Inflammatory macrophage (primary cell): ENCODE measurements at places on chromosomes 2 and 18.

- DNase-seq, result no peak
These were observed 136.2 kb downstream of the PXDN start for GRCh38 chr2:1607971-1608688.

DNA sequence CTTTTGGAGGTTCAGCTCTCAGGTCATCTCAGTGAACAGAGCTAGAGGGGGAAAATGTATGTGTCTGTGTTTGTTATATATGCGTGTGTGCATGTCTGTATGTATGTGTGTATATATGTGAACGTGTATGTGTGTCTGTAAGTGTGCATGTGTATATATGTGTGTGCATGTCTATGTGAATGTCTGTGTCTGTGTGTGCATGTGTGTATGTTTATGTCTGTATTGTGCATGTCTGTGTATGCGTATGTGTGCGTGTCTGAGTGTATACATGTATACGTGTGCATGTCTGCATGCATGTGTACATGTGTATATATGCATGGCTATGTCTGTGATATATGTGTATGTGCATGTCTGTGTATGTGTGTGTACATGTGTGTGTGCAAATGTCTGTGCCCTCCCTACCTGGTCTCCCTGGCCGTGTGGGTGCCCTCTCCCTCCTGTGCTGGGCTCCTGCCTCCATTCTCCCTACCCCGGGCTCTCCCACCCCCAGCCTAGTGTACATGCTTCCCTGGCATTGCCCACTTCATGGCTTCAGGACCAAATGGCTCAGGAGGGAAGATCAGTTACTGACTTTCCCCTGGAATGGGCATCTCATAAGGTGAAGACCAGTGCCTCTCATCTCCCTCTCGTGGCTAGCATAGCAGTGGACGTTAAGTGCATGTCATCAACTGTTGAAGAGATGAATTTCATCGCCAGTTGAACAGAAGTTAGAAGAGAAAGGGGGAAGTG, 49.9 kb downstream of the TRAF3IP1 start:
- DNase-seq, result no peak

GRCh38 chr18:27861539-27861938, 315.4 kb downstream of the CDH2 start:
- DNase-seq, result no peak

GRCh38 chr2:66145490-66145889, 289.4 kb upstream of the MEIS1 start:
- DNase-seq, result no peak

DNA sequence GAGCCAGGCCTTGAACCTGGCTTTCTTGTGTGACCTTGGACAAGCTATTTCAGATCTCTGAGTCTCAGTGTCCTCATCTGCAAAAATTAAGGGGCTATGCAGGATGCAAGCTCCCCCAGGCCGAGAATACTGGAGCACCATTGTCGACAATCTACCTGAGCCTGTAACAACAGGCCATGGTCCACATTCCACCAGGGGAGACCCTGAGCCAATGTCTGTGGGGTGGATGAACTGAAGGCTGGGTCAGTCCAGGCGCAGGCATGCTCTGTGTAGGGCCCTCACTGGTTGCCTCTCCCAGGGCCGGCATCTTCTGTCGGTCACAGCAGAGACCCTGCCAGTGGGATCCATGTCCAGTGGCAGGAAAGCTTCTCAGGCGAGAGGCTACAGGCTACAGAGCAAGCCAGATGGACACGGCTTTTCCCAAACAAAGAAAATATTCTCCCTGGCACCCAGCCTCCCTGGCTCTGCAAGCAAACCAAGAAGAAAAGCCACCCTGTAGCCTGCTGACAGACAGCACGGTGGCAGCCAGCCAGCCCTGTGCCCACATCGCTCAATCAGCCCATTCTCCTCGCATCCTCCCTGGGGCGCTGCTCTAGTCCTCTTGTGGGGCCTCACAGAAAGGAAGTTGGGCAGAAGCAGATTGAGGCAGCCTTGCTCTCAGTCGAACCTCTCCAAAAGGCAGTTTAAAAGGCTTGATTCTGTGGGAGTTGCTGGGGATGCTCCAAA, 48.7 kb upstream of the FZD7 start:
- DNase-seq, result peak; percentile 24

DNA sequence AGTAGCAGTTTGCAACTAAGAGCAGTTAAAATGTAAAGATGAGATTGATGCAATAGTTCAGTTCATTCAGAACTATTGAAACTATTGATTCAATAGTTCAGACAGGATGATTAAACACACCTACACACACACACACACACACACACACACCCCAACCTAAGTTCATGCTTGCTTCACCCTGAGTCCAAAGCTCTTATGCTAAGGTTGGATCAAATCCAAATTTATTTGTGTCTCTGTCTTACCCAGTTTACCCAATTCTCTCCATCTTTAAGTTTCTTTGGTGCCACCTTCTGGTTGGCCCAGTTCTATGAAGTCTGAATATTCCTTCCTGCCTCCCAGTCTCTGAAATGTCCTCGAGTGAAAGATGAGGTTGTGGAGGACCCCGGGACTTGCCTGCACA, 5.1 kb downstream of the SERPINB8 start:
- DNase-seq, result no peak

DNA sequence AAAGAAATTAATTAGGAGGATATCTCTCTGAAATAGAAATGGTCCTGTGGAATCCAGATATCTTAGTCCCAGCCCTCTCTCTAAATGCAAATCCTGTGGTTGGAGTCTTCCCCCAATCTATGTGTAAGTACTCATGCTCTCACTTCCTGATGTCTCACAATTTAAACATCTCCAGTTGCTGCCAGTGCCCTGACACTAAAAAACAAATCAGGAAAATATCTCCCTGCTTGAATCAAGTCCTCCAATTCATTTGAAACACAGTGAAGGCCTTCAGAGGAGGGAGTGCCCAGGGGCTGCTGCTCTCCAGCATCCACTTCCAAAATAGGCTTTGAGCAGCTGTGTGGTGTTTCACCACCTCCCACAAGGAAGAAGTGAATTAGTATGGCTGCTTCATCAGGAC, 413.8 kb downstream of the RAD51AP2 start:
- DNase-seq, result no peak

- no peak for DNase-seq
These were observed 191.1 kb upstream of the REV1 start for GRCh38 chr2:99680946-99681345.

DNA sequence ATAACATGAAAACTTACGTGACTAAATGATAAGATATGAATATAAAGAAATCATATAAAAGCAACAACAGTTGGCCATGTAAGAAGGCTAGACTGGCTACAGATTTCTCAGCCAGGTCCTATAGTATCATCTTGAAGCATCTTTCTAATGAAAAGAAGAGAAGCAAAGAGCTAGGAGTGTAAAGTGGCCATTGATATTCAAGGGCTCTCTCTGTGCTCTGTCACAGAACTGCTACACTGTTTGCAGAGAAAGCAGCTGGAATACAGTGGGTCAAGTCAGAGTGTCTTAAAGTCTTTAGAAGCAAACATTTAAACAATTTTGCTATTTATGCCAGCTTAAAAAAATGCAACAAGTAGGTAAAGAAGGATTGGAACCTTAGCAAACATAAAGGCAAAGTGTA, 118.8 kb downstream of the SCN9A start:
- DNase-seq, result no peak

DNA sequence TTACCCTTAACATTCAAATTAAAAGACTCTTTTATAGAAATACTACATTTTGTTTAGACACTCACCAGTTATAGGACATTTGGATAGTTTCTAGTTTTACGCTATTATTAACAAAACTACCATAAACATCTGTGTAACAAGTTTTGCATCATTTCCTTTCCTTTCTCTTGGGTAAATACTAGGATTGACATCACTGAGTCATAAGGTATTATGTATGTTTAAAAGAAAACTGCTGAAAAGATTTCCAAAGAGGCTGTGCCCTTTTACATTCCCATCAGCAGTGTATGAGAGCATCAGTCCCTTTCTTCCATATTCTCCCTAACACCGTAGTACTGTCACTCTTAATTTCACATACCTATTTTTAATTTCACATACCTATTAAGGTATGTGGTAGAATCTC, 130.6 kb downstream of the USP34 start:
- no peak for DNase-seq

DNA sequence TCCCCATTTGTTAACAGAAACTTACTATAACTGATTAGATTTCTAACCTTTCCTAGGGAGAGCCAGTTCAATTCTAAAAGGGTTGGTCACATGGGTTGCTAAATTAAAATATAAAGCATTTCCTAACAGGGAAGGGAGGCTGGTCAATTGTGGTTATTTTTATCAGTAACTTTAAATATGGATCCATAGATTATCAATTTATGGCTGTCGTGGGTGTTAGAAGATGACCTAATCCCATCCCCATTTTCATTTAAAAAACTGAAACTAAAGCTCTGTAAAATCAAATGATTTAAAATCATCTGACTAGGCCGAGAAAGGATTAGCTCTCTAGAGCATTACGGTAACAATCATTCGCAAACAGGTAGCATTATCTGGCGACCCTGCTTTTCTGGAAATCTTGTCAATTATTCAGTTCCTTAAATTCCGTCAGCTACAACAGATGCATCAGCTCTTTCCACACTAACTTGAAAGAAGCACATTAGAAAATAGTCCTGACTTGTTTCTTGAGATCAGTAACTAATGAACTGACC, 953 bp upstream of the HNRNPA3 start:
- no peak for DNase-seq

- peak; percentile 27 for DNase-seq
These were observed 24.0 kb downstream of the ARMC9 start for GRCh38 chr2:231222318-231223000.

GRCh38 chr2:50866626-50867025, 165.3 kb downstream of the NRXN1 start:
- no peak for DNase-seq

DNA sequence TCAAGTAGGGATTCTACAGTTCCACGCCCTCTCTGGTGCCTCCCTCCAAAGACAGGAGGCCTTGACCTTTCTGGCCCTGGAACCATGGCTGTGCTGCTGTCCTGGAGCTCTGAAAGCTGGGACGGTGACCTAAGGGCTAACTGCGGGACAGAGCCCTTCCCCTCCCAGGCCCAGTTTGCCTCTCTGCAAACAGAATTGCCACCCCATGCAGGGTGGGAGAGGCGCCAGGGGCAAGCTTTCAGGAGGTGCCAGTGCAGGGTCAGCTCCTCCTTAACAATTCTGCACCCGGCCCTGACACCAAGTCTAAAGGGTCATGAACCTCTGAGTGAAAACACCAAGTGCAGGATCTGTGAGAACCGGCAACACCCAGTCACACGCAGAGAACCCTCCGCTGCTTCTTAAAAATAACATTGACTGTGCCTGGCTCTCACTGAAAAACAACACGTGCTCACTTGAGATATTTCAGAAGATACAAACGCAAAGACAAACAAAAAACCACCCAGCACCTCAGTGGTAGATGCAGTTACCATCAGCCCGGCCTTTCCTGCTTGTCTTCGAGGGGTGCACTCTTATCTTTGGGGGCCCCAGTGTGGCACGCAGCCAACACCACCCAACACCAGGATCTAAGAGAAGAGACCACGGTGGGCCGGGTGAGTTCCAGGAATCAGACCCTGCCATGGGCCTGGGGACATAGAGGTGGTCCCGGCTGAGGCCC, 1.1 kb upstream of the SNED1 start:
- no peak for DNase-seq
